ENCODE measurements at places on chromosomes 12 and 14. TPM values are rescaled to one million over a fixed set of nuclear protein-coding genes. Genes with fewer than 3 reads are reported as not detected.

KRT85 gene
- total RNA-seq, result not detected

PZP gene
- not detected for total RNA-seq

MYO1H gene
- total RNA-seq, result not detected

TAS2R46 gene
- total RNA-seq, result not detected

ADAMTS20 gene
- total RNA-seq, result not detected

CLEC2A gene
- total RNA-seq, result not detected

DNA sequence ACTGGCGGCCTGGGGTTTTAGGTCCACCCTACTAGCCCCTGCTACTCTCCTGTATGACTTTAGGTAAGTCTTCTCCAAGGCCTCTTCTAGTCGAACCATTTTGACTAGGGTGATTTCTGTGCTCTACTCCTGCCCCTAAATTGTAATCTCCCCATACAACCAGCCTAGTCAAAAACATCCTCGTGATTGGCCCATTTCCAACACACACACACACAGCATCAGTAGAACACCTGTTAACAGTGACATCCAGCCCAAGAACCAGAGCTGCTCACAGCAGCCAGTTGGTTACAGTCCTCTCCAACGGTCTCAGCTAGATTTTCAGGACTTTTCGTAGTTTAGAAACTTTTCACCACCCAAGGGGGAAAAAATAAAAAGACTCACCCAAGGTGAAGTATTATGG lies 30.9 kb downstream of the NT5DC3 start:
- ATAC-seq, result no peak
- no peak overlapping the region for H3K27ac ChIP-seq
- H3K36me3 ChIP-seq, result peaks cover 99% of the 10 kb centered on the region

DNA sequence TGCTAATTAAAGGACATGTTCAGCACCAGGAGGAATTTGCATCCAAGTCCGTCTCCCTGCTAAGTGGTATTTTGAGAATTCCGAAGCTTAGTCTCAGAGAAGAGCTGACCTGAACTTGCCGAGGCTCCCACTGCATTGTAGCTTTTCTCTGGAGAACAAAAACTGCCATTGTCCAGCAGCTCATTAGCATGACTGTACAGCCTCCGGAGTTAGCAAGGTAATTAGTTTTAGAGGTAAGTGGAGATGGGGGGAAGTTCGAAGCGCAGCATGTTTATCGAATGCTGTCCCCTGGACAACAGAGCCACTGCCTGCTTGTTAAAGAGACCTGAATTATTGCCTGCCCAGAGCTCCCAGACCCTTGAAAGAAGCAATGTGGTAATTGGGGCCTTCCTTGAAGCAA lies 160.3 kb upstream of the PELI2 start:
- no peak overlapping the region for H3K27ac ChIP-seq
- no peak overlapping the region for H3K4me3 ChIP-seq
- H3K27me3 ChIP-seq, result no peaks in the 10 kb centered on the region
- H3K36me3 ChIP-seq, result no peaks in the 10 kb centered on the region
- H3K4me1 ChIP-seq, result no peaks in the 10 kb centered on the region

GRCh38 chr12:1332327-1332726 lies 262.1 kb downstream of the FBXL14 start:
- H3K27ac ChIP-seq, result no peak overlapping the region
- H3K4me1 ChIP-seq, result no peaks in the 10 kb centered on the region
- no peak overlapping the region for H3K4me3 ChIP-seq

DNA sequence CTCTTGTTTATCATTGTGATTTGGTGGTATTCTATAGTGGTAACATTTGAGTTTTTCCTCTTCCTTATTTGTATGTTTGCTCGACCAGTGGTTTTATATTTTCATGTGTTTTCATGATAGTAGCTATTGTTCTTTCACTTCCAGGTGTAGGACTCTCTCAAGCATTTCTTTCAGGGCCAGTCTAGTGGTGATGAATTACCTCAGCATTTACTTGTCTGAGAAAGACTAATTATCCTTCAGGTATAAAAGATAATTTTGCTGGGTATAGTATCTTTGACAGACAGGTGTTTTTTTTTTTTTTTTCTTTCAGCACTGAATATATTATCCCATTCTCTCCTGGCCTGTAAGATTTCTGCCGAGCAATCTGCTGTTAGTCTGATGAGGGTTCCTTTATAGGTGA lies 35.0 kb upstream of the CCND2 start:
- no peaks in the 10 kb centered on the region for H3K36me3 ChIP-seq
- H3K27ac ChIP-seq, result no peak overlapping the region
- H3K27me3 ChIP-seq, result peaks cover 41% of the 10 kb centered on the region

- H3K4me1 ChIP-seq, result peaks cover 66% of the 10 kb centered on the region
- no peaks in the 10 kb centered on the region for H3K27me3 ChIP-seq
- peak overlapping the region; percentile 72 for H3K27ac ChIP-seq
- H3K36me3 ChIP-seq, result no peaks in the 10 kb centered on the region
Measured at GRCh38 chr12:11730299-11731041, 81.0 kb downstream of the ETV6 start.

DNA sequence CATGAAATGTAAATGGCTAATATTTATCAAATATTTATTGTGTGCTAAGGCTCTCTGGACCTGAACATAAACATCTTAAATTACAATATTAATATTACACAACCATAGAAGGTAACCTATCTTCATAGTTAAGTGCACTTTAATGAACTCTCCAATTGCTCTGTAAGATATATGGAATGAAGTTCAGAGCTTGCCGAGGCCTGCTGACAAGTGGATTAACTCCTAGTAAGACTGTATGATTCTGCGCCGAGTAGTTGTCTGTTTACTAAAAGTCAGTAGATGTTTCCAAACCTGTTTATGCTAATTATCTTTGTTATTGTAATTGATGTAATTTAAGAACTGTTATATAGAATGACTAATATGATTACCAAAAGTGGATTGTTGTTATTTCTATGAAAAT lies 77.2 kb downstream of the PTPRR start:
- no peaks in the 10 kb centered on the region for H3K4me1 ChIP-seq
- peaks cover 4% of the 10 kb centered on the region for H3K27me3 ChIP-seq
- H3K27ac ChIP-seq, result no peak overlapping the region
- no peak overlapping the region for H3K4me3 ChIP-seq
- no peak for ATAC-seq
- no peaks in the 10 kb centered on the region for H3K36me3 ChIP-seq

- H3K36me3 ChIP-seq, result no peaks in the 10 kb centered on the region
- peaks cover 47% of the 10 kb centered on the region for H3K27me3 ChIP-seq
- ATAC-seq, result no peak
- H3K4me3 ChIP-seq, result no peak overlapping the region
Measured at GRCh38 chr12:54680374-54680773, 32.2 kb upstream of the DCD start.

DNA sequence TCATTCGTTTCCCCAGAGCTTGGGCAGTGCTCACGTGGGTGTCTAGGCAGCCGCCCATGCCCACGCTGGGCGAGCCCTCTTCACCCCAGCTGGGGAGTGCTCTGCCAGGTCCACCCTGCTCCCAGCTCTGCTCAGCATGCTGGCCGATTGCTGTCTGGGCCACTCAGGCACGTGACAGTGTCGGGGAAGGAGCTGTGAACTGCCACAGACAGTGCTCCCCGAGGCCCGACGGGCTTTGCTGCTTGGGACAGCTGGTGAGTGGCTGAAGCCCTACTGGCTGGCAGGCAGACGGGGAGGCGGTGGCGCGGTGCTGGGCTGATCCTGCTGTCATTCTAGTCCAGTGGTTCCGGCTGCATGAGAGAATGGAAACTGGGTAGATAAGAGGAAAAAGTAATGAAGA lies 15.8 kb downstream of the NOC4L start:
- H3K4me1 ChIP-seq, result no peaks in the 10 kb centered on the region
- H3K27me3 ChIP-seq, result peaks cover 39% of the 10 kb centered on the region
- H3K36me3 ChIP-seq, result no peaks in the 10 kb centered on the region
- ATAC-seq, result no peak
- H3K4me3 ChIP-seq, result no peak overlapping the region

- H3K36me3 ChIP-seq, result no peaks in the 10 kb centered on the region
- no peak overlapping the region for H3K4me3 ChIP-seq
- no peaks in the 10 kb centered on the region for H3K27me3 ChIP-seq
- no peaks in the 10 kb centered on the region for H3K4me1 ChIP-seq
- no peak overlapping the region for H3K27ac ChIP-seq
Measured at GRCh38 chr12:26851031-26851809, 18.2 kb upstream of the ITPR2 start.

DNA sequence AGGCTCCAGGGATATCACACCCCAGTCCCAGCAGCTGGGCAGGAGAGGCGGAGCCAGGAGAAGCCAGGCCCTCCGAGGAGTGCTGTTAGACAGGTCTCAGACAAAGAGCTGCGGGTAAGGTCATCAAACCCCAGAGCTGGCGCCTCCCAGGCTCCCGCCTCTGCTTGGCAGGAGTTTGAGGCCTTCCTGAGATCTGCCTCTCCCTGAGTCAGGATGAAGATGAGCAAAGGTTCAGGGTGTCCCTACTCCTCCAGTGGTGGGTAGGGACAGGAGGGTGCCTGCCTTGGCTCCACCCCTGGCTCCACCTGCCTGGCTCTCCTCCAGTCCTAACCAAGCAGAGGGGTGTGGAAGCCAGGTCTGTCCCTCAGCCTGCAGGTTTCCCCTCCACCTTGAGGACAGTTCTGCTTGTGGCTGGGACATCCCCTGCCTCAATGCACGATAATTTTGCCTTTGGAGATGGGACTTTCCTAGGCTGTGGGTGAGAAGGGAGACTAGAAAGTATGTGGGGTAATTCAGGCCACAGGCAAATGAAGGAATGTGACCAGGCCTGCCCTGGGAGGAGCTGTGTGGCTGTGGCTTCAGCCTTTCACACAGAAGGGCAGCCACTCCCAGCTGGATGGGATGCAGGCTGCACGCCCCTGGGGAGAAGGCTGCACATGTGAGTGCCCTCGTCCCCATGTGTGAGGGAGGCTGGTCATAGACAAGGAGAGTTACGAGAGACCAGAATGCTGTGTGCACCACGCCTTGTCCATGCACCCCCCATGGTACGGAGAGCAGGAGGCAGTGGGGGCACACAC lies 2.2 kb downstream of the PLEKHG6 start:
- H3K36me3 ChIP-seq, result no peaks in the 10 kb centered on the region
- H3K27ac ChIP-seq, result no peak overlapping the region
- H3K4me3 ChIP-seq, result no peak overlapping the region
- peak; percentile 23 for ATAC-seq
- H3K27me3 ChIP-seq, result peaks cover 28% of the 10 kb centered on the region

DNA sequence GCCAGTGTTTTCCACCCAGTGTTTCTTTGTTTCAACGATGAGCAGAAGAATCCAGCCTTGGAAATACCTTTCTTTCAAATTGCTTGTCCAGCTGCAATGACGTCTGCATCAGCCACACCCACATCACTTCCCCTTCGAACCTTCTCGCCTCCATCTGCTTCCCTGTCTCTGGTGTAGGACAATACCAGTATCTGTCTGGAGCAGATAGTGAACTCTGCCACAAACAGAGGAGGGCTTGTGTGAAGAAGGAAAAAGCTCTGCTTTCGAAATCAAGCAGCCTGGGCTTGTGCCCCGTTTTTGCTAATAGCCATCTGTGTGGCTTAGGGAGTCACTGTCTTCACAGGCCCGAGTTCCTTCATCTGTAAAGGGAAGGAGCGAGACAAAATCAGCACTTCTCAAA lies 415.4 kb downstream of the ZFP36L1 start:
- no peaks in the 10 kb centered on the region for H3K36me3 ChIP-seq
- H3K4me1 ChIP-seq, result peaks cover 6% of the 10 kb centered on the region
- ATAC-seq, result peak; percentile 84
- H3K4me3 ChIP-seq, result no peak overlapping the region

Data from gastroesophageal sphincter (tissue), 4 donors.